ENCODE measurements at places on chromosomes 12 and 14.

GRCh38 chr14:97757491-97757890, 960.3 kb downstream of the VRK1 start:
- no peak for DNase-seq

DNA sequence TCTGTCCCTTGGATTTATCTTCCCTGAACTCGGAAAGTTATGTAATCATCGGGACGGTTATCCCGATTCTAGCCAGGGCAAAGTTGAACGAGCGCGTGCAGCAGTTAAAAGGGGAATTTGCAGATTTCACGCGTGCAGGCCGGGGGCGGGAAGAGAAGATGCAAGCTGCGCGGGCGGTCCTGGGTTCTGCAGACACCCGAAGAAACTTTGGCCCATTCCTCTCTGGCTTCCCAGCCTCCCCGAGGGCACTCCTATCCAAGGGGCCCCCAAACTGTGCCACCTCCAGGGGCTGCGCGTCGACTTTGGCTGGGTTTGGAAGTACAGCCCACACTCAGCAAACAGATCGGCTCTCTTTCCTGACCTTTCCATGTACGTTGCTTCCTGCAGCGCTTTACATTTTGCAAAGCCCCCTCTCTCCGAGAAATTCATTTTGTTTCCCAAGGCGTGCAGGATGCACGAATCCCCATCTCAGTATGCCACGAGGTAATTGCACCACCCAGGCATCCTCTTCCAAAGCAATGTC, 941 bp upstream of the PPP1CC start:
- peak; percentile 65 for DNase-seq

GRCh38 chr12:121893961-121894460, 5.4 kb downstream of the PSMD9 start:
- peak; percentile 80 for DNase-seq

GRCh38 chr14:23641915-23642588, 5.9 kb downstream of the DHRS2 start:
- peak; percentile 14 for DNase-seq

DNA sequence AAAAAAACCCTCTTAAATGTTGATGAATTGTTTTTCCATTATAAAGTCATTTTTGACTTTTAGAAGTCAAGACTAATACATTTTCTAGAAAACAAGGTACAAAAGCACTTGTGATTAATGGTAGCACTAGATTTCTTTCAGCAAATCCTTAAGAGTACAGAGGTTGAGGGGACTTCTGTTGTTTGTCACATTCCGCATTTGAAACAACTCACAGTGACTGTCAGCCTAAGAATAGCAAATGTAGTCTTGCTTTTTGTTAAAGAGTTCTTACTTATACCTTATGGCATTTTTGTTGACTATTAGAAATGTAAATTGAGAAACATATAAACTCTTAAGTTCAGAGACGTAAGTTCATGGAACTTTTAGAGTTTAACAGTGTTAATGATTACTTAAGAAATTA, 16.4 kb downstream of the YARS2 start:
- DNase-seq = no peak

GRCh38 chr12:3837049-3837448, 36.1 kb downstream of the PARP11 start:
- peak; percentile 78 for DNase-seq

- DNase-seq = peak; percentile 67
These were observed 1.1 kb upstream of the PRKAG1 start for GRCh38 chr12:49019443-49020324.

- no peak for DNase-seq
These were observed 294.0 kb downstream of the PPFIA2 start for GRCh38 chr12:81465191-81465590.

- DNase-seq = no peak
These were observed 133.6 kb upstream of the VRK1 start for GRCh38 chr14:96663491-96664067.

- DNase-seq = no peak
These were observed 51.6 kb upstream of the RIC8B start for GRCh38 chr12:106722837-106723236.

DNA sequence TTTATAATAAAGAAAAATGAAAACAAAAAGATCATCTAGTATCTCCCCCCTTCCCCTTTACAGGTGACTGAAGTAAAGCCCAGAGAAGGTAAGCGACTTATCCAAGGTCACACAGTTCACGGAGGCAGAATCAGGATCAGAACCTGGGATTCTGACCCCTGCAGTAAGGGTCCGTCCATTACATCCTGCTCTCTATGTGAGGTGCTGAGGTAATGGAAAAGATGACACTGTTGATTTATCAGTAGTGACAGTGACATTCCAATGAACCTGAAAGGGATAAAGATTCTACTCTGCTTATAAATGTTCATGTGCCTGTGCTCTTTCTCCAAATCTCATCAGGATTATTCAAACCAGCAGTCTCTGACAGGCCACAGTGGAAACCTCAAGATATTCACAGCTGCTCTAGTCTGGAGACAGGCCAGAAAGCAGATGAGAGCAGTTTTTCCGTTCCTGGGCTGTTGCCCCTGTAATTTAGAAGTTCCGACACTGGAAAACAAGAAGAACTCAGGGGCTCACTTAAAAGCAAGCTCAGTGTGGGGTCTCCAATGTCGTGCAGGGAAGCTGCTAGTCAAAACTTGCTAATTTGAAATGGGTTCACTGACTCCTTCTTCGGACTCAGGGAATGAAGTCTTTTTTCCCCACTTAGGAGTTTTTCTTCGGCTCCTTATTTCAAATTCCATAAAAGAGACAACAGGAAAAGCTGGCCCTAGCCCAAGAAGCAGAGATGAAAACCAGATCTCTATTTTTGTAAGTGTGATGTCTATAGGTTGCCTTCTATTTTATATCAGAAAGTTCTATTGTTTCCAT, 131.8 kb upstream of the EEA1 start:
- peak; percentile 22 for DNase-seq

DNA sequence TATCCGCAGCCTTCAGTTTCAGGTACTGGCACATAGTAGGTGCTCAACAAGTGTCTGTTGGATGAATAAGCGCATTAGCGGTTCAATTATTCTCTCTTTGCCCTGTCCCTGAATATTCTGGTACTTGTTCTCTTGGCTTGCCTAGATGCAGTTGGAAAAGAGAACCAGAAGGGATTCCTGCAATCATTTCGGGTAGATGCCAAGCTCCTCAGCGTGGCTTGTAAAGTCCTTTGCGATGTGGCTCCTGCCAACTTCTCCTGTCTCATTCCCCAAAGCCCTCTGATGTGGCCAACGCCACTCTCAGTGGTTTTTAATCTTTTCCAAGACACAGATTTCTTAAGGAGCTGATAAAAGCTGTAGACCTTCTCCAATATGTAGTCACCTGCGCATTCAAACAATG, 230.3 kb downstream of the SUDS3 start:
- DNase-seq = no peak

GRCh38 chr14:78181270-78181669, 11.1 kb downstream of the NRXN3 start:
- no peak for DNase-seq

GRCh38 chr12:61037792-61038191, 1222.4 kb upstream of the USP15 start:
- DNase-seq = no peak

- no peak for DNase-seq
These were observed 18.2 kb downstream of the PNMA1 start for GRCh38 chr14:73695997-73696396.

DNA sequence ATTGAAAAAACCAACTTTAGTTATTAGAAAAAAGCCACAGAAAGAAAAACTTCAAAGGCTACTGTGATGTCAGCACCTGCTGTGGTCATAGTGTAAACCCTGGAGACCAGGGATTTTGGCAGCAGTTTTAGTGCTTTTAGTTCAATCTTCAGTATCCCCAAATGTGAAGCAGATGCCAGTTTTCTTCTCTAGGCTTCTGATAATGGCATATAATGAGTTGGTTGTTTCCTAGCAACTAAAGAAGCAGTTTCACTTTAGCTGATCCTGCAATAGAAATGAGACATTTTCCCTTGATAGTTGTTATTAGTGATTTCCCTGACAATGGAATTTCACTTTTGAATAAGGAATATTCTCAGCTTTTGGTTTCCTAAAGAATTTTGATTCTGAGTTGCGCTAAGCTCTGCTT, 131.2 kb downstream of the NUBPL start:
- DNase-seq = peak; percentile 2

- DNase-seq = peak; percentile 23
These were observed 17.6 kb downstream of the GNPTAB start for GRCh38 chr12:101813117-101813516.

All from DMS53 (cell line).